ENCODE measurements at places on chromosomes 1 and 21. TPM values are rescaled to one million over a fixed set of nuclear protein-coding genes. Genes with fewer than 3 reads are reported as not detected.

PRRX1 gene
- total RNA-seq = 185 TPM

SLC45A3 gene
- total RNA-seq = 4.2 TPM

SYT2 gene
- total RNA-seq = 0.21 TPM

PLEKHN1 gene
- 6.3 TPM for total RNA-seq

PADI2 gene
- 291 TPM for total RNA-seq

FALEC gene
- total RNA-seq = not detected

LCE2A gene
- not detected for total RNA-seq

OR2T35 gene
- total RNA-seq = not detected

PPIAL4G gene
- not detected for total RNA-seq

CTSS gene
- 17.6 TPM for total RNA-seq

GSTM1 gene
- not detected for total RNA-seq

SPATC1L gene
- total RNA-seq = 5.9 TPM

MAN1C1 gene
- total RNA-seq = 8.7 TPM

S100A3 gene
- 0.72 TPM for total RNA-seq

ANGPTL7 gene
- total RNA-seq = 12.0 TPM

ZNF648 gene
- total RNA-seq = 0.51 TPM

C1orf94 gene
- not detected for total RNA-seq

CYP4Z1 gene
- total RNA-seq = not detected

CD5L gene
- total RNA-seq = not detected

SPRR1A gene
- not detected for total RNA-seq

SLC5A9 gene
- not detected for total RNA-seq

NPHS2 gene
- not detected for total RNA-seq

AMPD1 gene
- 31.1 TPM for total RNA-seq

USH2A gene
- 0.10 TPM for total RNA-seq

ITLN1 gene
- 0.62 TPM for total RNA-seq

SYCP1 gene
- not detected for total RNA-seq

YRDC gene
- 10.7 TPM for total RNA-seq

KRTAP20-3 gene
- total RNA-seq = not detected

PYHIN1 gene
- 0.21 TPM for total RNA-seq

CLCA4 gene
- 1.7 TPM for total RNA-seq

CYP4X1 gene
- total RNA-seq = 3.0 TPM

PLA2G2D gene
- total RNA-seq = not detected

SRP9 gene
- total RNA-seq = 249 TPM

NEK2 gene
- 9.5 TPM for total RNA-seq

GUCA2A gene
- not detected for total RNA-seq

OVAAL gene
- not detected for total RNA-seq

CD34 gene
- 57.5 TPM for total RNA-seq

NDUFS5 gene
- 314 TPM for total RNA-seq

CORT gene
- total RNA-seq = 0.82 TPM

S100A7 gene
- 2.6 TPM for total RNA-seq

KCNQ4 gene
- 9.0 TPM for total RNA-seq

VCAM1 gene
- 40.3 TPM for total RNA-seq

TM2D1 gene
- 95.3 TPM for total RNA-seq

HHAT gene
- total RNA-seq = 8.3 TPM

CDC42SE1 gene
- total RNA-seq = 39.4 TPM

HAX1 gene
- total RNA-seq = 92.5 TPM

GABRD gene
- total RNA-seq = 0.82 TPM

PRELP gene
- 4.4 TPM for total RNA-seq

NBL1 gene
- 29.5 TPM for total RNA-seq
